Activated naive CD8-positive, alpha-beta T cell treated with anti-CD3 and anti-CD28 coated beads, Interleukin-2, amount 10 ng/mL, durations not matched to agents 7 days and 5 days (primary cell): ENCODE measurements at places on chromosomes 12 and 14.

DNA sequence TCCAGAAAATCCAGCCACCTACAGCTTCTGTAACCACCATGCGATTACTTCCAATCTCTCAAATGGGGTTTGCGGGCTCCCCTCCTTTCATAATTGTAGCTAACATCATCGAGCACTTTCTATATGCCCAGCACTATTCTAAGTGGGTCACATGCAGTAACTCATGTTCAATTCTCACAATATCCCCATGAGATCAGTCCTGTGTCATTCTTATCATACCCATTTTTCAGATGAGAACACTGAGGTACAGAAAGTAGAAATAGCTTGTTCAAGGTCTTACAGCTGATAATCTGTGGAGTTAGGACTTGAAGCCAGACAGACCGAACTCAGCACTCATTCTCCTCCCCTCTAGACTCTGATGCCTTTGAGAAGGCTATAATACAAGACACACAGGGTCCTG is 74.9 kb downstream of the EID3 start:
- no peak overlapping the region for H3K4me3 ChIP-seq
- H3K4me1 ChIP-seq: peaks cover 10% of the 10 kb centered on the region
- peaks cover 33% of the 10 kb centered on the region for H3K27me3 ChIP-seq
- H3K27ac ChIP-seq: no peak overlapping the region

- no peaks in the 10 kb centered on the region for H3K4me1 ChIP-seq
- H3K27me3 ChIP-seq: no peaks in the 10 kb centered on the region
- no peak overlapping the region for H3K27ac ChIP-seq
- peaks cover 9% of the 10 kb centered on the region for H3K36me3 ChIP-seq
- H3K4me3 ChIP-seq: no peak overlapping the region
- no peak for DNase-seq
Observed at GRCh38 chr12:103431387-103431786, 64.4 kb downstream of the C12orf42 start.

DNA sequence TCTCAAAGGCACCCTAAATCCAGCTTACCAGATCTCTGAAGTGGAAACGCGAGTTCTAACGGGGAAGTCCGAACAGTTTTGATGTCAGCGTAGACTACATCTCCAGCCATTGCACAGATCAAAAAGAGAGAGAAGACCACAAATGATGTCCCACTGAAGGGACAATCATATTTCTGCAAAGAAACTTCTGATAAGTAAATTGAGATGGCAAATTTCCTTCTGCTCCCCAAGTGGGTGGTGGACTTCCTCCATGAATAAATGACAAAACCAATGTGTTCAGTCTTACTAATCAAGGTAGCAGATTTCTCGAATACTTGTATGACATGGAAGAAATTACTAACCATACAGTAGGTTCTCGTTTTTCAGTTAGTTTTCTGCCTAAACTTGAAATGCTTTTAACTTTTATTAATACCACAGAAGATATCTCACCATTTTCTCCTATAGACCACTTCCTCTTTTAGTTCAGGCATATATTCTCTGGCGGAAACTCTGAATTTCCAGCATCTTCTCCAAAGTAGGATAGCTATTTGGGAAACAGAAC is at the start of gene CLECL1:
CLECL1 (minus strand) TSS at position 177 of the 541 bp plus-strand sequence.
- no peak for DNase-seq
- H3K4me3 ChIP-seq: peak within 1 kb of the TSS; percentile 63
- peak within 1 kb of the TSS; percentile 73 for H3K27ac ChIP-seq
- H3K4me1 ChIP-seq: peaks cover 37% of the 10 kb centered on the region

- DNase-seq: no peak
- H3K4me1 ChIP-seq: no peaks in the 10 kb centered on the region
- H3K4me3 ChIP-seq: no peak overlapping the region
Observed at GRCh38 chr12:49026101-49026500, 7.5 kb upstream of the PRKAG1 start.

DNA sequence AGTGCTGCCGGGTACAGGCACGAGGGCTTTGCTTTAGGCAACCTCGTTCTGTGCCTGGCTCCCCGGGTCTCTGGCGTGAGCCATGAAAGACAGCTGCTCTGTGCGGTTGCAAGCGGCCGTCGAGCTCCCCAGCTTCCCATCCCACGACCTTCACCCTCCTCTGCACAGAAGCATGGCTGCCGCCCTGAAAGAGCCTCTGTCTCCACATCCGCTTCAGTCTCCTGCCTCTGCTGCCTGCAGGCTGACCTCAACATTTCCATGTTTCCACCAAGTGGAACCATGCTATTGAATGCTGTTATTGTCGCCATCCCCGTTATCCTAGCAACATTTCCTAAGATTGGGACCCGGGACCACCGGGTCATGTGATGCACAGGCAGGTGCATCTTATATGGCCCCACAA is 57.1 kb downstream of the KDM2B start:
- no peak overlapping the region for H3K4me3 ChIP-seq
- peak overlapping the region; percentile 9 for H3K27ac ChIP-seq
- DNase-seq: no peak
- H3K36me3 ChIP-seq: peaks cover 5% of the 10 kb centered on the region
- H3K27me3 ChIP-seq: no peaks in the 10 kb centered on the region

- H3K4me1 ChIP-seq: no peaks in the 10 kb centered on the region
- H3K36me3 ChIP-seq: peaks cover 15% of the 10 kb centered on the region
- DNase-seq: no peak
Observed at GRCh38 chr12:53122961-53123468, 19.7 kb downstream of the SOAT2 start.

- no peak overlapping the region for H3K4me3 ChIP-seq
- no peak for DNase-seq
- no peak overlapping the region for H3K27ac ChIP-seq
- H3K36me3 ChIP-seq: peaks cover 9% of the 10 kb centered on the region
- no peaks in the 10 kb centered on the region for H3K27me3 ChIP-seq
Observed at GRCh38 chr14:100015251-100015655, 50.0 kb upstream of the EVL start.

GRCh38 chr12:51188359-51189051 is 15.6 kb upstream of the TFCP2 start:
- DNase-seq: no peak
- no peak overlapping the region for H3K27ac ChIP-seq
- H3K4me1 ChIP-seq: no peaks in the 10 kb centered on the region
- no peak overlapping the region for H3K4me3 ChIP-seq
- H3K36me3 ChIP-seq: no peaks in the 10 kb centered on the region

GRCh38 chr14:22551605-22551997 is 37.4 kb downstream of the DAD1 start:
- DNase-seq: no peak
- no peaks in the 10 kb centered on the region for H3K27me3 ChIP-seq
- H3K4me1 ChIP-seq: peaks cover 88% of the 10 kb centered on the region
- peak overlapping the region; percentile 99 for H3K27ac ChIP-seq
- peaks cover 65% of the 10 kb centered on the region for H3K36me3 ChIP-seq
- H3K4me3 ChIP-seq: peak overlapping the region; percentile 86

GRCh38 chr12:94510128-94510527 is 50.5 kb upstream of the CEP83 start:
- H3K27ac ChIP-seq: no peak overlapping the region
- no peak overlapping the region for H3K4me3 ChIP-seq
- H3K27me3 ChIP-seq: peaks cover 3% of the 10 kb centered on the region
- DNase-seq: no peak
- H3K4me1 ChIP-seq: no peaks in the 10 kb centered on the region
- peaks cover 1% of the 10 kb centered on the region for H3K36me3 ChIP-seq

- H3K27ac ChIP-seq: no peak overlapping the region
- H3K27me3 ChIP-seq: no peaks in the 10 kb centered on the region
- no peaks in the 10 kb centered on the region for H3K36me3 ChIP-seq
- H3K4me1 ChIP-seq: peaks cover 3% of the 10 kb centered on the region
Observed at GRCh38 chr12:91511795-91512420, 329.3 kb upstream of the DCN start.

DNA sequence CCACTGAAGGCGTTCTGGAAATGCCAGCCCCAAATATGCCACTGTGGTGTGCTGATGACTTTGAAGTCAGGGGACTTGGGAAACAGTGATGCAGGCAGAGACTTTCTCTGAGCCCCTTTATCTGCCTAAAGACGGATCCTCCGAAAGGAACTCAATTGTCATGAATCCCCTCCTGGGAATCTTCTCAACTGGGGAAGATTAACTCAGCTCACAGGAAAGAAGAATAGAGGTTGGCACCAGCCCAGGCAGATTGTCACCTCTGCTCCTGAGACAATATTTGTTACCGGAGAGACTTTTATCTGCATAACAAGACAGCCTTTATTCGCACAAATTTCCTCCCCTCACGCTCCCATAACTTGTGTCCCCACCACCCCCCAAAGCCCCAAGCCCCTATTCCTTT is 414.4 kb downstream of the FUT8 start:
- peaks cover 8% of the 10 kb centered on the region for H3K36me3 ChIP-seq
- H3K4me1 ChIP-seq: peaks cover 20% of the 10 kb centered on the region
- no peak for DNase-seq
- peaks cover 2% of the 10 kb centered on the region for H3K27me3 ChIP-seq
- H3K4me3 ChIP-seq: no peak overlapping the region

DNA sequence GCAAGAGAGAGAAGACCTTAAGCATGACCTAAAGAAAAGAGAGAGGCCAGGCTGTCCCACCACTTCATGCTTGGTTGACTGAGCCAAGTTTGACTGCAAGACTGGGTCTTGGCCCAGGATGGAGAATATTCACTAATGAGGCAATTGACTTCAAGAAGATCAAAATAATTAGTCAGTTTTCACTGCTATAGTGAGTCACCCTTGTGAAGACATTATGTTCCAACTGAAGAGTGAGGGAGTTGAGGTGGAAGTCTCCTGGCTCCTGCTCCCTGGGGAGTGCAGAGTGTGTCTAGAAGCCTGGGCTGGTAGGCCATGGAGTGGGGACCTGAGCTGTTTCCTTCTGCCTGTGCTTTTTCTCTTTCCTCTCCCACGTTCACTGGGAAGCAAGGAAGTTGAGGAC is 117.6 kb downstream of the CACNA1C start:
- no peak for DNase-seq
- H3K27ac ChIP-seq: no peak overlapping the region
- H3K27me3 ChIP-seq: peaks cover 4% of the 10 kb centered on the region
- no peaks in the 10 kb centered on the region for H3K4me1 ChIP-seq
- H3K4me3 ChIP-seq: no peak overlapping the region
- no peaks in the 10 kb centered on the region for H3K36me3 ChIP-seq

DNA sequence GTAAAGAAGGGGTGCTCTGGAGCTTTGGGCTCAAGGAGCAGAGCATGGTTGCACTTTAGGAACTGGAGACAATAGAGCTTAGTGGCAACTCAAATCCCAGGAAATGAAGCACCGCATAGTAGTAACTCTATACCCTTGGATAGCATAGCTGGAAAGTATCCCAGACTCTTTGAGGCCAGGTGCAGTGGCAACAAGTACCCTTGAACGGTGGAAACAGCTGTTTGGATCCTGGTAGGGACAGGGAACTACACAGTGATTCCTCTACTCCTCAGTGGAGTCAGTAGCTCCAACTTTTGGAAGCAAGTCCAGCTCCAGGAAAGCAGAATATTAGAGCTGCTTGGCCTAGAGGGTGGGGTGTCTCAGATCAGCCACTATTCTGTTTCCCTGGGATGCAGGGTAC is 129.0 kb upstream of the WSCD2 start:
- H3K4me3 ChIP-seq: no peak overlapping the region
- no peaks in the 10 kb centered on the region for H3K4me1 ChIP-seq
- H3K36me3 ChIP-seq: no peaks in the 10 kb centered on the region
- peaks cover 8% of the 10 kb centered on the region for H3K27me3 ChIP-seq
- H3K27ac ChIP-seq: no peak overlapping the region

DNA sequence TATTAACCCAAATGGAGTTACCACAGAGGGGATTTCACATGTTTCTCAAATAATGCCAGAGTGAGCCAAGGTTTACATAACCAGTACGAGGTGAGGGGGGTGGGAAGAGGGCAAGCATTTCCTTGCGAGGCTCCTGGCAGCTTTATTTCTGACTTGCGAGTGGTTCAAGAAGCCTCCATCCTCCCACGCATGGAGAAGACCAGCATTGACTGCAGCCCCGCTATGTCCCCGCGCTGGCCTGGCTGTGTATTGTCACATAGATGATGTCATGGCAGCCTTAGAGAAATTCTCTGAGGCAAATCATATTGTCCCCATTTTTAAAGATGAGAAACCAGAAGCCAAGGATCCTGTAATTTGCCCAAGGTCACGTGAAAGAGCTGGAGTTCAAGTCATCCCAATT is 188.2 kb downstream of the CACNA1C start:
- no peak for DNase-seq
- no peaks in the 10 kb centered on the region for H3K36me3 ChIP-seq
- H3K27ac ChIP-seq: no peak overlapping the region
- H3K4me3 ChIP-seq: no peak overlapping the region
- no peaks in the 10 kb centered on the region for H3K4me1 ChIP-seq

DNA sequence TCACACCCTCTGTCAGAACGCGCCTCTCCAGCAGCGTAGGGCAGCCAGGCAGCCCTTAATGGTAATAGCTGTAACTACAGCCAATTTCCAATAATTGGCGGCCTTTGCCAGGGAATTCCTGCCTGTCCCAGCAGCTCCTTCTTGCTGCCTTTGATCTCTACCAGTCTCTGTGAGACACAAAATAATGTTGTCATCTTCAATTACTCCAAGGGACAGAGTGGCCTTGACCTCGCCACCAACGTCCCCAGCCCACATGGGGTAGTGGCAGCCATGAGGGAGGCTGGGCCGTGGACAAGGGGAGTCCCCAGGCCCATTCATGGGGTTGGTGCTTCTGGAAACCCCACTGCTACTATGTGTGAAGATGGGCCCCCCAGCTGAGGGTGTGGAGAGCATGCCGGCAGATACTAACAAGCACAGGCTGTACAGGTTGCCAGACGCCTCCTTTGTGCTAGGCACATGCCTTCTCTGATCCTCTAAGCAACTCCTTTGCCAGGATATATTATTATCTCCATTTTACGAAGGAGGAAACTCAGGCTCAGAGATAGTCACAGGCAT is 17.4 kb upstream of the CLMN start:
- H3K27ac ChIP-seq: no peak overlapping the region
- H3K4me3 ChIP-seq: no peak overlapping the region
- H3K36me3 ChIP-seq: no peaks in the 10 kb centered on the region

DNA sequence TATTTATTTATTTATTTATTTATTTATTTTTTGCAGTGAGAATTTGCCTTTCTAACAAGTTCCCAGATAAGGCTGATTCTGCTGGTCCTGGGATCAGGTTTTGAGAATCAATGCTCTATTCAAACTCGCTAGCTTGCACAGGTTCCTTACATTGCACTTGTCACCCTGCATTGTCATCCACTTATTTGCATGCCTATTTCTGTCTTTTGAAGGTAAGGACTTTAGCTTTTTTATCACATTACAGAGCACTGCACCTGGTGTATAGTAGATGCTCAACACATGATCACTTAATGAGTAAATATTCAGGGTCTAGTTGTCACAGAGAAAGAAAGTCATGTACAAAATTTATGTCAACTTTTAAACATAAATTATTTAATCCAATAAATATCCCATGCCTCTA is 219.7 kb upstream of the BTG1 start:
- H3K27me3 ChIP-seq: no peaks in the 10 kb centered on the region
- H3K4me3 ChIP-seq: no peak overlapping the region
- H3K27ac ChIP-seq: no peak overlapping the region
- no peak for DNase-seq
- peaks cover 36% of the 10 kb centered on the region for H3K4me1 ChIP-seq

GRCh38 chr12:125983094-125983783 is 918.0 kb downstream of the AACS start:
- no peak overlapping the region for H3K4me3 ChIP-seq
- DNase-seq: no peak
- H3K4me1 ChIP-seq: no peaks in the 10 kb centered on the region
- H3K27me3 ChIP-seq: peaks cover 5% of the 10 kb centered on the region
